ENCODE measurements at places on chromosomes 1 and 21.

GRCh38 chr1:111704776-111705175, 34.4 kb downstream of the INKA2 start:
- peak; percentile 60 for DNase-seq

DNA sequence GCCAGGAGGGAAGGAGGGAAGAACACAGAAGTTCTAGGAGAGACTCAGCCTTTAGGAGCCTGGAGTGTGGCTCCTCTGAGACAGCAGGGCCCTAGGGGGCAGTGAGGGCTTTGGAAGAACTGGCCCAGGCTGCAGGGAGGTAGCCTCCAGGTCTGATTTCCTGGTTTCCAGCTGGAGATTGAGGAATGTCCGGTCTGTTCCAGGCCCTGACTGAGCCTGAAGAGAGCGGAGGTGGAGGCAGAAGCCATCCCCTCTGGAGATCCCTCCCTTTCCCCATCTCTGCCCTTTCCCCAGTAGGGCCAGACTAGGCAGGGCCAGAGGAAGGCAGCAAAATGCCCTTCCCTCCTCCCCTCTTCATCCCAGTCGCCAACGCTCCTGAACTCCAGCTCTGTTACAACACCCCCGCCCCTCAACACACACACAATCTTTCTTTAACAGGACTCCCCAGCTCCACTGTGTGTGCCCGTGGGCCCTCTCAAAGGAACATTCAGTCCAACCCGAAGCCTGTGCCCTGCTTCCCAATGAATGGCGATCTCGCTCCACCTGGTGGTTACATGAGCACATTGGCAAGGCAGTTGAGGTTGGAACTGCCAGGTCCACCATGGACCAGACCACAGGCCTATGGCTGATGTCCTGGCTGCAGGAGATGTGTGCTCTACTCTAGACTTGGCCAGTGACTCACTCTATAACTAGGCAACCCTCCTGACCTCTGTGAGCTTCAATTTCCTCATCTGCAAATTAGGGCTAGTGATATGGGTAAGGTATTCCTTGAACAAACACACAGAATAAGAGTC, 32.0 kb downstream of the MAP7D1 start:
- DNase-seq = peak; percentile 95

- no peak for DNase-seq
Observed at GRCh38 chr21:40315626-40316025, 448.4 kb downstream of the PCP4 start.

DNA sequence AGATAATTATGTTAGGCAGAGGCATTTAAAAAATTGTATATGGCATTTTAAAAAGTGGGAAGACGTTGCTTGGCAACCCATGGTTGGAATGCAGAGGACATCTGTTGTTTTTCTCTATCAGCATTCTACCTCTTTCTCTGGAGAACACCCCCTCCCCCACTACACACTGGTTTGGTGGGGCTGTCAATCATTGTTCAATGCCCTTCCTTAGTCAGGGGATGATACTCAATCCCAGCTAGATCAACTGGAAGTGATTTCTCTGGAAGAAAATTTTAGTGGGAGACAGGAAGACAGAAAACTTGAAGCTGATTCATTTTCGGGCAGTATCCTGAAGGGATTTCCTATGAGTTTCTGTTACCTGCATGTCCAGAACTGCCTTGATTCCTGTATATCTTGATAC, 35.7 kb upstream of the CAP1 start:
- no peak for DNase-seq

DNA sequence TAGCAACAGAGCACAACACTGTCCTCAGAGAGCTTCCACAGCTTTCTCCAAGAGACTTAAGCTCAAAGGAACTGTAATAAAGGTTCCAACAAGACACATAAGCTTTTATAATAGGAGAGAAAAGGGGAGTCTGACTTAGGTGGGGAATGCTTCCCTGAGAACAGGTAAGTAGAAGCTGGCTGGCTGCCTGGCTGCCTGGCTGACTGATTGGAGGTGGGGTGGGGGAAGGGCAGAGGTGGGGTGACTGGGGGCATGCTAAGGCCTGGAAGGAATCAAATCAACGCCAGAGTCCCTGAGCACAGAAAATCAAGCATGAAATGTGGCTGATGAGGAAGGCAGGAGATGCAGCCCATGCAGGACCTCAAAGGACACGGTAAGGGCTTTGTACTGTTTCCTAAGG, 45.8 kb downstream of the DMAP1 start:
- DNase-seq = no peak

DNA sequence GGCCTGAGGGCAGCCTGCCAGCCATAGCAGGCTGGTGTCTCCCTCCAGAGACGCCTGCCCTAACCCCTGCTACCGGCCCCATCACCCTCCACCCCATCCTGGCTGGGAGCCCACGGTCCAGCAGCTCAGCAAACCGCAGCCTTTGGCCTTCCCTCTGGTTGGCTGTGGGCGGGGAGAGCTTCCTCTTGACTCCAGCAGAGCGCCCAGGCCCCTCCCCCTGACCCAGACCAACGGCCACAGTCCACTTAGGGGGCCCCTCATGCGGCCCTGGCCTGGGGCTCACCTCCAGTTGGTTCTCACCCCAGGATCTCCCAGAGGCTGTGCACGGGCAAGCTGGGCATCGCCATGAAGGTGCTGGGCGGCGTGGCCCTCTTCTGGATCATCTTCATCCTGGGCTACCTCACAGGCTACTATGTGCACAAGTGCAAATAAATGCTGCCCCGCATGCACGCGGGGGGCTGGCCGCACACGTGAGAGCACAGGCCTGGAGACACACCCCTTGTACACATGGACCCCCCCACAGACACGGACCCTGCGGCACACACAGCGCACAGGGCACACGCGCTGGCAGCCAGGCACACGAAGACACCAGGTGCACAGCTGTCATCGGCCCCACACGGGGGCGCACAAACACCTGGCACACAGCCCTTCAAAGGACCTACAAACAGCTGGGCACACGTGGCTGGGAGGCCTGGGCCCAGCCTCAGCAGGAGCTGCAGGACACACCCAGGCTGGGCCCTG, 3.1 kb downstream of the SMIM1 start:
- DNase-seq = peak; percentile 70

- DNase-seq = peak; percentile 48
Observed at GRCh38 chr1:21216835-21217811, 40.4 kb upstream of the EIF4G3 start.

DNA sequence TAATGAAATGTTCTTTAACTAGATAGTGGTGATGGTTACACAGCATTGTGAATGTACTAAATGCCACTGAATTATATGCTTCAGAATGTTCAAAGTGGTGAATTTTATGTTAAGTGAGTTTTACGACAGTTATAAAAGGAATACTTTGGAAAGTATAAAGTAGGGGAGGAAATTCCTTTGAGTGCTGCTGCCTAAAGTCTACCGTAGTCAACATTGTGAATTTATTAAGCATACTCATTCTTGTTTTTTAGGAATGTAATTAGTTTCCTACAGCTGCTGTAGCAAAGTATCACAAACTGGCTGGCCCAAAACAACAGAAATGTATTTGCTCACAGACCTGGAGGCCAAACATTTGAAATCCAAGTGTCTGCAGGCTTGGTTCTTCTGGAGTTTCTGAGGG, 73.0 kb downstream of the SWT1 start:
- no peak for DNase-seq

All from M059J (cell line).